ENCODE measurements at places on chromosomes 6 and 20.

GRCh38 chr20:64224351-64225170 is 31.0 kb upstream of the PCMTD2 start:
- DNase-seq, result peak; percentile 98

- no peak for DNase-seq
These were observed 37.1 kb downstream of the MYO6 start for GRCh38 chr6:75786152-75786551.

GRCh38 chr6:208938-209337 is 83.3 kb upstream of the DUSP22 start:
- DNase-seq, result no peak

DNA sequence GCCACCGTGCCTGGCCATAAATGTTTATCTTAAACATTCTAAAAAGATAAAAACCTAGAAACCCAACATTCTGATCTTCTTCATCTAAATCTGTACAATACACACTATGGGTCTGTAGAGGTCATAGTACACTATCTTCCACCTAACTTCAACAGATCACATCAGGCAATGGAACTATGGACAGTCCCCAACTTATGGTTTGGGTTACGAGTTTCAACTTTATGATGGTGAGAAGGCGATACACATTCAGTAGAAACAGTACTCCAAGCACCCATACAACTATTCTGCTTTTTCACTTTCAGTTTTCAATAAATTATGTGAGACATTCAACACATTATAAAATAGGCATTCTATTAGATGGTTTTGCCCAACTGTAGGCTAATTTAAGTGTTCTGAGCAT is 23.1 kb downstream of the FKBP5 start:
- no peak for DNase-seq

GRCh38 chr6:27375613-27376079 is 12.9 kb upstream of the ZNF391 start:
- peak; percentile 13 for DNase-seq

- peak; percentile 43 for DNase-seq
These were observed 1.6 kb upstream of the ZSCAN12 start for GRCh38 chr6:28401172-28401571.

DNA sequence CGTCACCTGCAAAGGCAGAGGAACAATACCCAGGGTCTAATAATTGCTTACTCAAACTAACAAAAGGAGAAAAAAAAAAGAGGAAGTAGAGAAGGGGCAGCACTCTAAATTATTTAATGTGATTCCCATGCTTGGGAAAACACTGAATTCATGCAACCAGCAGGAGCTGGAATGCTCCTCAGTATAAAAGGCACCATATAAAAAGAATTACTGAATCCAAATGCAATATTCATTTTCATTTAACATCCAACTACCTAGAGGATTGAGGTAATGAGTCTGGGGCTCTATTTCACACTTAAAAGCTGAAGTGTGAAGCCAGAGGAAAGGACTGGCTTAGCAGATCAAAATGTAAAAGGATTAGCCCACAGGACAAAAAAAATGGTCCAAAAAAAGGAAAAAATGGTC is 8.7 kb downstream of the B4GALT5 start:
- no peak for DNase-seq

- no peak for DNase-seq
These were observed 539.1 kb downstream of the CD83 start for GRCh38 chr6:14656649-14657048.

DNA sequence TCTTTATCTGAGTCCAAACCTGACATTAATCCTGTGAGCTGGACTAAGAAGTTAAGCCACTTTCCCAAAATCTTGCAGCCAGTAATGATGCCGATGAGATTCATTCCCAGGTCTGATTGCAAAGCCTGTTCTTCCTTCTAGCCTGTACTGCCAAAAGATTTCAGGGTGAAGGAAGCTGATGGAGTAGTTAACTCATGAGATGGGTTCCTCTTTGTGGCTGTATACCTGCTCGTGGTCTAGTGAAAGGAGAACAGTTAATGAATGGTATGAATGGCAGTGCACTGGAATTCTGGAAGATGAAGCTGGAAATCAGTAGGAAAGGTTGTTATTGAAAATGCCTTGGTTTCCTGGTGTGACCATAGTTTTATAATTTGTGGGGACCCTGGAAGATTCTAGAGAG is 112.0 kb downstream of the FYN start:
- no peak for DNase-seq

DNA sequence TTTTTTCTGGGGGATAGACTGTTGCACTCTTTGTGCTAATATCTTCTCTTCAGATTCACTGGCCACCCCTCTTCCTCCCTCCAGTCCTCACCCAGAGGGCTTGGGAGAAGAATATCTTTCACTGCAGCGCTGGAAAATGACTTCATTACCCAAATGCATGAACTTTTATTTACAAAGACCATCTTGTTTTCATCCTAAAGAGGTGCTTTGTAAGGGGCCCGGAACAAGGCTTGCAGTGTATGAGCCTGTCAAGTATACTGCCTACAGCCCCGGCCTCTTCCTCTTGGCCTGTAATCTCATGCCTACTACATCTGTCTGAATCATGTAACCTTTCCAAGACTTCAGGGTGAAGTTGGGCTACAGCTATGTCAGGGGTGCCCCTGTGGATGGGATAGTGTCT is 554 bp upstream of the LAMA4 start:
- no peak for DNase-seq

DNA sequence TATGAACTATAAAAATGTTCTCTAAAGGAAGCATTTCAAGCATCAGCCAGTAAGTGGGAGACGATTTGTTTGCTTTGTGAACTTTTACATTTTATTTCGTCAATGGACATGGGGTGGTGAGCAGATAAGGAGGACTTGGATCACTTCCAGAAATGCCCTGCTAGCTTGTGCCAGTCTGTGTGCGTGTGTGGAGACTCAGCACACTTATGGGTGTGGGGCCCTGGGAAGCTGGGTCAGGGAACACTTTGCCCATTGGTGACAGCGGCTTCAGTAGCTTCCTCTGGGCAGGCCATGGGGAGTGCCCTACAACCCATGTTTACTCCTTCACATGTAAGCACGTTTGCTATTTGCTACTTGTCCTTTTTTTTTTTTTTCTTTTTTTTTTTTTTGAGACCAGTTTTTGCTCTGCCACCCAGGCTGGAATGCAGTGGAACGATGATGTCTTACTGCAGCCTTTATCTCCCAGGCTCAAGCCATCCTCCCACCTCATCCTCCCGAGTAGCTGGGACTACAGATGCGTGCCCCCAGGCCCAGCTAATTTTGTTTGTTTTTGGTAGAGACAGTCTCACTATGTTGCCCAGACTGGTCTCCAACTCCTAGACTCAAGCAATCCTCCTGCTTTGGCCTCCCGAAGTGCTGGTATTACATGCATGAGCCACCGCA is 24.2 kb downstream of the PRDM1 start:
- DNase-seq, result no peak

DNA sequence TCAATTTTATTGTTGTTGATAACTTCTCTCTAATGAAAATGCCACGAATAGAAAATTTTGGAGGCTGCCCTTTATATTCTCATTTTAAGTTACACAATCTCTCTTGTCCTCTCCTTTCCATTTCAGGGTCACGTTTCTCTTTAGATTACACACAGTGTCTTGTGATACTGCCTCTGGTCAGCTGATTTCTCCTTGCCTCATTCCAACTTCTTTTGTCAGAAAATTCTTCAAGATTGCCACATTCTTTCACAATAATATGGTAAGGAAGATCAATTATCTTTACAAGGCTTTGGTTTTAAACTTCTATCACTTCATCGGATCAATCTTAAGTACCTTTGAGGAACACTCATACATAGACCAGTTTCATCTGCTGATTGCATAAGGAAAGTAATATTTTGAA is 370.3 kb downstream of the RFPL4B start:
- DNase-seq, result peak; percentile 24

DNA sequence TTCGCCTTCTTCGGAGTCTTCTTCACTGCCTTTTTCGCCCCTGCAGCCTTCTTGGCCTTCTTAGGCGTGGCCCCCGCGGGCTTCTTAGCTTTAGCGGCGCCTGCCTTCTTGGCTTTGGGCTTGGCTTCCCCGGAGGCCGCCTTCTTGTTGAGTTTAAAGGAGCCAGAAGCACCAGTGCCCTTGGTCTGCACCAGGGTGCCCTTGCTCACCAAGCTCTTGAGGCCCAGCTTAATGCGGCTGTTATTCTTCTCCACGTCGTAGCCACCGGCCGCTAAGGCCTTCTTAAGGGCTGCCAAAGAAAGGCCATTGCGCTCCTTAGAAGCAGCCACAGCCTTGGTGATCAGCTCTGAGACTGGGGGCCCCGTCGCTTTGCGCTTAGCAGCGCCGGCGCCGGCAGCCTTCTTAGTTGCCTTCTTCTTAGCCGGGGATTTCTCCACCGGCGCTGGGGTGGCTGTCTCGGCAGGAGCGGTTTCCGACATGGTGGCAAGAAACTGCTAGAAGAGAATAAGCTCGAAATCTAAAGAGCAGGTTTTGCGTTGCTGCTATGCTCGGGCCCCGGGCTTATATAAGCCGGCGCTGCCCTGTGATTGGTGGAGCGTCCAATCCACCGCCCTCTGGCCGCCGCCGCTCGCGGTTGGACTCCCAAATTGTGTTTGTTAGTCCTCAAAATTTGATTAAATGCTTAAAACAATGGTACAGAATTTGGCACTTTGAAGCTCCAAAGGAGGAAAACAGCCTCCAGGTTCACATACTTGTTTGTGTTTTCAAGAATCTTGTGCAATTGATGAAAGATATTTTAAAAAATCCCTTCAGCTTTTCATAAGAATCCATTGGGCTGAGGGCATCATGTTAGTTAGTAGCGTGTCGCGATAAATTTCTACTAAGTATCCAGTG is 44.9 kb downstream of the OR2B2 start:
- peak; percentile 85 for DNase-seq

GRCh38 chr6:5459346-5459745 is 198.0 kb downstream of the FARS2 start:
- no peak for DNase-seq

DNA sequence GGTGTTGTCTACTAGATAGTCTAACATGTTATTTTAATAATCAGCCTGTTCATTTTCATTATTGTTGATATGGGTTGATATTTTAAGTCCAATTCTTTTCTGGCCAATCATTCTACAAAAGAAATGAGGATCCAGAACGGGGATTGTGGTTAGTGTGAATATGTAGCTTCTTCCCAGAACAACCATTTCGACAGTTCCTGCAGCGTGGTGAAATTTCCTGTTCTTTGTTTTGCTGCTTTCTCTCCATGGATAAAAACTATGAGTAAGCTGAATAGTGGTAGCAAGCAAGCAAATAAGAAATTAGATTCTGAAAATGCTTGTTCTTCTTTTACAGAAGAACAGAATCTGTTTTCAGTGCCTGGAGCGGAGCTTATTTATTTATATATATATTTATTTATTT is 65.5 kb upstream of the F13A1 start:
- no peak for DNase-seq

GRCh38 chr20:35975576-35976373 is 7.4 kb downstream of the CNBD2 start:
- DNase-seq, result no peak

DNA sequence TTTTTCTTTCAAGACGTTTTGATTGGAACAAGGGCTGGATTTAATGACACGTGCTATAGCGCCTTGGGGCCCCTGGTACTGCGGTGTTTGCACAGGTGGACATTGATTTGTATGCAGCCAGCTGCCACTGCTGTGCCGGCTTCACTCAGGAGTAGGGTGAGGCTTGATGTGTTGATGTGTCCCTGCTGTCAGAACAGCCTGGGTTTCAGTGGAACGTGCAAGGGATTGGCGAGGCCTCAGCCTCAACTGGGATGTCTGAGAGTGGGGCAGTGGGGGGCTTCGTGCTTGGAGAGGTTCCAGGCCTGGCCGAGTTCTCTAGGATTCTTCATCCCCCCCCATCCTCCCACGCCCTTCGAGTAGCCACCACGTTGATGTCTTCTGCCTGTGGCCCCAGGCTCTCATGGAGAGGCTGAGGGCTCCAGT is 23.0 kb downstream of the PYGB start:
- DNase-seq, result no peak

GRCh38 chr6:124482071-124482491 is 480.2 kb upstream of the RNF217 start:
- peak; percentile 72 for DNase-seq

DNA sequence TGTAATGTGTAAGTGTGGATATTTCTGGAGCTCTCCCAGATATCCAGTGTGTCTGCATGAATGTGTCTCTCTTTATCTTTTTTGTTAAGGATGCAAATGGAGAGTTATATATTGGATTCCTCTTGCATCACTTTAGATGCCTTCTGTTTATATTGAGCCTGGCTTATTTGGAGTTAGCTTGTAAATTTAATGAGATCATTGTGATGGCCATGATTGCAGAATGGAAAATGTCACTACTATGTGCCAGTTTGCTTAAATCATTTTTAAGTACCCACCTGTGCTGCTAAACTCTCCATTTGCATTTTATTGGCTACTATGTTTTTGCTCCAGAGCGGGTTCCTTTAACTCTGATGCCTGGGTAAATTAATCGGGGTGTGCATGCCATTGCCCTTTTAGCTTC is 334.8 kb downstream of the UTRN start:
- peak; percentile 7 for DNase-seq

DNA sequence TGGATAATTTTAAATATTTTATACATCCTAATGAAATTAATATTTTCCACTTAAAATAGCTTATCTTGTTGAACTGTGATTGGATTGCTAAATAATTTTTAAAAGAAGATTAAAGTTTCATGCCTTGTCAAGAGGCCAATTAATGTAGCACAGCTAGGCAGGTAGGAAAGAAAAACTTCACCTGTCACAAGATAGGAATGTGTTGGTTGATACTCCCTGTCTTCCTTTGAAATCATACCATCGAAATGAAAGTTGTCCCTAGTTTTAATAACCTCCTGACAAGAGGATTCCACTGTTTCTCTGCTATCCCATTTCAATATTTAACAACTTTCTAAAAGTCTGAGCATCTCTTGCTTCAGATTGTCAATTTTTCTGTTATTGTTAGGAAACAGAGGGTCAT is 80.8 kb downstream of the BMP6 start:
- no peak for DNase-seq

- no peak for DNase-seq
These were observed 67.3 kb downstream of the FAM229B start for GRCh38 chr6:112154711-112155110.

DNA sequence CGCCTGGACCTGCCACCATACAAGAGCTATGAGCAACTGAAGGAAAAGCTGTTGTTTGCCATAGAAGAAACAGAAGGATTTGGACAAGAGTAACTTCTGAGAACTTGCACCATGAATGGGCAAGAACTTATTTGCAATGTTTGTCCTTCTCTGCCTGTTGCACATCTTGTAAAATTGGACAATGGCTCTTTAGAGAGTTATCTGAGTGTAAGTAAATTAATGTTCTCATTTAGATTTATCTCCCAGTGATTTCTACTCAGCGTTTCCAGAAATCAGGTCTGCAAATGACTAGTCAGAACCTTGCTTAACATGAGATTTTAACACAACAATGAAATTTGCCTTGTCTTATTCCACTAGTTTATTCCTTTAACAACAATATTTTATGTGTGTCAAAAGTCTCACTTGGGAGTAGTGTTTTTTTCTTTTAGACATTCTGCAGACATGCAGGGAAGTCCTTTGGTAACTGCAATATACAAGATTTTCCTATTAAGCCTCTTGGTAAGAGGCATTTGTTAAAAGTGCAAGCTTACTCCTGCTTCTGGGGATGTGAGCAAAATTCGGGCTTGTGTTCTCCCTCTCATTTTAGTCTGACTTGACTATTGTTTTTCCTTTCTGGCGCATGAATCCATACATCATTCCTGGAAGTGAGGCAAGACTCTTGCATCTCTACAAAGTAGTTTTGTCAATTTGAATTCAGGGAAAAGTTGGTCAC is 8.4 kb upstream of the DYNLRB1 start:
- no peak for DNase-seq

- no peak for DNase-seq
These were observed 4.5 kb downstream of the ATXN1 start for GRCh38 chr6:16756660-16757255.
